ENCODE measurements at places on chromosomes 2 and 18.

GRCh38 chr2:221434142-221434541 lies 138.0 kb downstream of the EPHA4 start:
- no peak for DNase-seq

- DNase-seq: no peak
Observed at GRCh38 chr2:162016080-162016479, 57.9 kb downstream of the DPP4 start.

DNA sequence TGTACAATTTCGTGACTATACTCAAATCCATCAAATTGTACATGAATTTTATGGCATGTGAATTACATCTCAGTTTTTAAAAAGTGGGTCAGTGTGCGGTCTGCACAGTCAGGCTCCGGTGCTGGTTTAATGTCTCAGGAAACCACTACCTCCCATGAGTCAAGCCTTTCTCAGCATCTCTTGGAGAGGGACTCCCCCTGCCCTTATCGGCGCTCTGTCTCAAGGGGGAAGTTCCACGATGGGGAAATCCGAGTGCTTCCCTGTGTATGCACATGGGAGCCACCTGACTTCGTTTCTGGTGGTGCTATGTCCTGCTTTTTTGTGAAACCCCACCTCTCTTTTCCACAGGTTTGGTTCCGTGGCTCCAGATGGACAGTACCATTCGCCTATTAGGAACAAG lies 72.5 kb downstream of the ACOXL start:
- DNase-seq: peak; percentile 26

GRCh38 chr2:162062559-162062958 lies 11.5 kb downstream of the DPP4 start:
- no peak for DNase-seq

- DNase-seq: no peak
Observed at GRCh38 chr18:32804134-32804888, 31.5 kb upstream of the KLHL14 start.

GRCh38 chr2:203327582-203327900 lies 653 bp upstream of the ABI2 start:
- no peak for DNase-seq

Data from GM12892 (cell line).